Keratinocyte (primary cell): ENCODE measurements at places on chromosomes 3 and 15.

DNA sequence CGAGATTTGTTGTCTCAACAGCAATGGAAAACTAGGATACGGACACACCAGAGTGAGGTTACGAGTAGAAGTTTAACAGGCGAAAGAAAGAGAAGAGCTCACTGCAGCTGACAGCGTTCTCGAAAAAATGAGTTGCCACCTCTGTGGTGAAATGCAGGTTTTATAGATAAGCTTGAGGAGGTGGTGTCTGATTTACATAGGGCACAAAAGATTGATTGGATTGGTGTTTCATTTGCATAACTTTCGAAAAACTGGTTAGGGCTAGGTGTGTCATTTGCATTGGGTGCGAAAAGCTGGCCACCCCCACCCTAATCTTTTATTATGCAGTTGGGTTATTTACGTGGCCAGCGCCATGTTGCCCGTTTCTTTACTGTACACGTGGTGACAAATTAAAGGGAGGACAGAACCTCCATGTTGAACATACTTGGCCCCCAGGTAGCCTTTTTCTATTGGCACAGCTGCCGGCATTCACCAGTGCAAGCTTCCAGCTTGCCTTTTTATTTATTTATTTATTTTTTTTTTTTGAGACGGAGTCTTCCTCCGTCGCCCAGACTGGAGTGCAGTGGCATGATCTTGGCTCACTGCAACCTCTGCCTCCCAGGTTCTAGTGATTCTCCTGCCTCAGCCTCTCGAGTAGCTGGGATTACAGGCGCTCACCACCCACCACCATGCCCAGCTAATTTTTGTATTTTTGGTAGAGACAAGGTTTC lies 8.3 kb downstream of the IFT122 start:
- no peak for DNase-seq

DNA sequence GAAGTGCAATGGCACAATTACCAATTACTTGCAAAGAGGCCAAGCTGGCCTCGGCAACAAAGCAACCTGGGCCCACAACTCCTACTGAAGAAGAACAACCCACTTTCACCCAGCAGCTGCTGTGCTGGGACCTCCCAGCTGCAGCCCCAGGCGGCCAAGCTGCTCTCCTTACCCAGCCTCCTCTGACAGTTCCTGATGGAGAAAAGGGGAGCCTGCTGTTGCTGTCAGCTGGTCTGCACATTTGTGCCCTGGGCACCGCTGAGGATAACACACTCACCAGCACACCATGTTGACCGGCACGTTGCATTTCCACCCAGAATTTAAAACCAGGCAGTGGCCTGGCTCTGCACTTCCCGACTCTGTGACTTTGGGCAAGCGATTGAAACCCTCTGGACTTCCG lies 33.6 kb downstream of the SSUH2 start:
- no peak for DNase-seq

GRCh38 chr15:55799291-55800212 lies 56.6 kb upstream of the PRTG start:
- no peak for DNase-seq

DNA sequence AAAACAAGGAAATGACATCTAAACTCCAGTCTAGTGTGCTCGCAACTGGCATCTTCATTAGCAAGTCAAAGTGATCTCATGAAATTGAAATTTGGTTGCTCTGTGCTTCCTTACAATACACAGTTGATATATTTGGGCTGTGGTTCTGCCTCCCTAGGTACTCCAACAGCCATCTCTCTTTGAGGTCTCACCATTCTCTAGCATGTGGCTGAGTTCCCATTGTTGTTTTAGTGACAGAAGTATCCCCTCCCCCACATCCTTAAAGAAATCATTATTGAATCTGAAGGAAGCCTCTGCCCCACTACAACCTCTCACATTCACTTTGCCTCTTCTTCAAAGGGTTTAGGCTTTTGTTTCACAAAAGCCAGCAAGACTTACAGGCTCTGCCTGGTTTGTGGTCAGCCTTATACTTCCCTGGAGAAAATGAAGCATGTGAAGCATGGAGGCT lies 516.5 kb downstream of the NLGN1 start:
- DNase-seq = no peak

DNA sequence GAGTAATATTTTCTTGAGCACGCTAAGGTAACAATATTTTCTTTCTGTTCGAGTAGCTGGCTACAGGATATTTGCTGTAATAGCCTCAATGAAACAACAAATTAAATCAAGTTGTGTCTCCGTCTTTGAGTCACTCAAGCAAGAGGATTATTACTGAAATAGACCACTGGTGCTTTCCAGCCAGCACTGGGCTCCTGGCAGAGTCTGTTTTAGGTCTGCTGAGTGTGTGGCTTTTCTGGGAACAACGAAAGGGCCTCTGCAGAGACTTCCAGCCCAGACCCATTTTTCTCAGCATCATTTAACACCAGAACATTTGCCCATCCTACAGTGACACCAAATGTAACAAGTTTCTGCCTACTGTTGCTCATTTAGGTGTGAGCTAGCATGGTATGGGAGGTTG lies 652.9 kb downstream of the MAGI1 start:
- DNase-seq = no peak

- no peak for DNase-seq
Measured at GRCh38 chr15:69996321-69997160, 101.2 kb downstream of the TLE3 start.

DNA sequence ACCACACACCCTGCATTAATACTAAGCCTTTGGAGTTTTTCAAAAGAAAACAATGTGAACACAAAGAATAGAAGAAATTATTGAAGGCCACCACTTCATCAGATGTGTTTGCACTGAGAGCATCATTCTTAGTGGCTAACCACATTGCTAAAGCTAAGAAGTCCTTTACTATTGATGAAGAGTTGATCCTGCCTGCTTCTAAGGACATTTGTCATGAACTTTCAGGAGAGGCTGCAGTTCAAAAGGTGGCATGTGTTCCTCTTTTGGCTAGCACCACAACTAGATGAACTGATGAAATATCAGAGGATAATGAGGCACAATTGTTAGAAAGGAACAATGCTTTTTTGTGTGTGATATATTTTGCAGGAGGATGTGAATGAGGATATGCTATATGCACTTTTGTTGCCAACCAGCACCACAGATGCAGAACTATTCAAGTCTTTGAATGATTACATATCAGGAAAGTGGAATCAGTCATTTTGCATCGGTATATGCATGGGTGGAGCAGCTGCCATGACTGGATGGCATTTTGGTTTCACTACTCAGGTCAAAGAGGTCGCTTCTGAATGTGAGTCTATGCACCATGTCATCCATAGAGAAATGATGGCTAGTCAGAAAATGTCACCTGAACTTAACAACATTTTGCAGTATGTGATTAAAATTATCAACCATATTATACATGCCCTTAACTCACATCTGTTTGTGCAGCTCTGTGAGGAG lies 2.5 kb upstream of the EID1 start:
- DNase-seq = no peak

DNA sequence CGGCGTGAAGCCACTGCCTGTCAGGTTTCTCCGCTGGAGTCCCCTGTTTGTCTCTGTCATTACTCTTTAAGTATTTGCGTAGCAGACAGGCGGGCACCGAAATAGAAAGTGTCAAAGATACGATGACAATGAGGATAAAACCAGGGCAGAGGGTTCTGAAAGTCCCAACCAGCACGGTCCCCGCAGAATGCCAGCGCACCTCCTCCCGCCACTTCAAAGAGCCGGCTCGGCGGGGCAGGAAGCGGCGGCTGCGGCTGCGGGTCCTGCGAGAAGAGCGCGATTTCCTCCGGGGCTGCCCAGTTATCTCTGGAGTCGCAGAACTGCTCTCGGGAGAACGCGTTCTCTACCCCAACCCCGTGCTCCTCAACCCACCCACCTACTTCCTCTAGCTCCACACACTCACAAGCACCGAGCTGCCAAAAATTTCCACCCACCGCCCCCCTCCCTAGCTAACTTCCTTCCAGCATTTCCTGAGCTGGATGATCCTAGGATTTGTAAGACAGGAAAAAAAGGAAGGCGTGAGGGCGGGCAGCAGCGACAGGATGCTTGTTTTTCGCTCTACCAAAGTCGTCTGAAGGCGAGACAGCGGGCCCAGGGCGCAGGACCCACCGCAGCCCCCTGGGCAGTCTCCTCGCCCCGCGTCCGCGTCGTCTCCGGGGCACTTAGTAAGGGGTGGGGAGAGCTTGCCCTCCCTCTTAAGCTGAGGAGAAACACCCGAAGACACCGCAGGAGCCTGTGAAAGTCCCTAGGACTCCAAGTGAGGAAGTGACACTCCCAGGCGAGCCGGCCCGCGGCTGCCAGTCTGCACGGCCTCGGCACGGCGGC lies at the start of gene ARHGAP31:
Gene ARHGAP31 (plus strand): TSS at position 513 of the 825 bp plus-strand sequence. CDS start 522 bp downstream, outside the sequence.
- DNase-seq = no peak

DNA sequence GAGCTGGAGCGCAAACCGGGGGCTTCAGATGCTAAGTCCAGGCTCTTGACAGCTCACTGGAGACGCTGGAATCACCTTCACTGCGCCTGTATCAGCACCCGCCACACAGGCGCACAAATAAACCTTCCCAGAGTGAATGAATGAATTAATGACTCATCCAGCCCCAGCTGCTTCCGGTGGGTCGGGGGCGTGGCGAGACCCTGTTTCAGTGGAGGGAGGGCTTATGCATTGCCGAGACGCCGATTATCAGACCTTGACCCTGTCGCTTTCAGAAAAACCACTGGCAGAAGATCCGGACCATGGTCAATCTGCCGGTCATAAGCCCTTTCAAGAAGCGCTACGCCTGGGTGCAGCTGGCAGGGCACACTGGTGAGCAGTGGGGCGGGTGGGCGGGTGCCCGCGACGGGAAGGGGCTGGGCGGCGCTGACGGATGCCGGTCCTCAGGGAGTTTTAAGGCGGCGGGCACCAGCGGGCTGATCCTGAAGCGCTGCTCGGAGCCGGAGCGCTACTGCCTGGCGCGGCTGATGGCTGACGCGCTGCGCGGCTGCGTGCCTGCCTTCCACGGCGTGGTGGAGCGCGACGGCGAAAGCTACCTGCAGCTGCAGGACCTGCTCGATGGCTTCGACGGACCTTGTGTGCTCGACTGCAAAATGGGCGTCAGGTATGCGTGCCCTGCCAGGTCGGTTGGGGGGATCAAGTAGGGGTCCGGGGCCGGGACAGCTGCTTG lies 7.7 kb downstream of the ITPKA start:
- DNase-seq = no peak

GRCh38 chr15:51079226-51079625 lies 15.5 kb downstream of the TNFAIP8L3 start:
- no peak for DNase-seq

GRCh38 chr15:70742928-70743327 lies 20.4 kb downstream of the UACA start:
- no peak for DNase-seq

DNA sequence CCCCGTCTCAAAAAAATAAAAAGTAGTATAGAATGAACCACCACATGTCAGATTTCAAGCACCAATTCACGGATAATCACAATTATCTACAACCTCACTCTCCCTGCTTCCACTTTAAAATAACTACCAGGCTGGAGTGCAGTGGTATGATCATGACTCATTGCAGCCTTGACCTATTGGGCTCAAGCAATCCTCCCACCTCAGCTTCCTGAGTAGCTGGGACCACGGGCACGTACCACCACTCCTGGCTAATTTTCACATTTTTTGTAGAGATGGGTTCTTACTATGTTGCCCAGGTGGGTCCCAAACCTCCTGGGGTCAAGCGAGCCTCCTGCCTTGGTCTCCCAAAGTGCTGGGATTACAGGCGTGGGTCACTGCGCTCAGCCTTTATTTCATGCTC lies 38.1 kb upstream of the LDHAL6B start:
- no peak for DNase-seq

GRCh38 chr3:7421065-7421464 lies 560.1 kb downstream of the GRM7 start:
- no peak for DNase-seq

GRCh38 chr3:63857311-63857710 lies 6.3 kb downstream of the THOC7 start:
- no peak for DNase-seq

DNA sequence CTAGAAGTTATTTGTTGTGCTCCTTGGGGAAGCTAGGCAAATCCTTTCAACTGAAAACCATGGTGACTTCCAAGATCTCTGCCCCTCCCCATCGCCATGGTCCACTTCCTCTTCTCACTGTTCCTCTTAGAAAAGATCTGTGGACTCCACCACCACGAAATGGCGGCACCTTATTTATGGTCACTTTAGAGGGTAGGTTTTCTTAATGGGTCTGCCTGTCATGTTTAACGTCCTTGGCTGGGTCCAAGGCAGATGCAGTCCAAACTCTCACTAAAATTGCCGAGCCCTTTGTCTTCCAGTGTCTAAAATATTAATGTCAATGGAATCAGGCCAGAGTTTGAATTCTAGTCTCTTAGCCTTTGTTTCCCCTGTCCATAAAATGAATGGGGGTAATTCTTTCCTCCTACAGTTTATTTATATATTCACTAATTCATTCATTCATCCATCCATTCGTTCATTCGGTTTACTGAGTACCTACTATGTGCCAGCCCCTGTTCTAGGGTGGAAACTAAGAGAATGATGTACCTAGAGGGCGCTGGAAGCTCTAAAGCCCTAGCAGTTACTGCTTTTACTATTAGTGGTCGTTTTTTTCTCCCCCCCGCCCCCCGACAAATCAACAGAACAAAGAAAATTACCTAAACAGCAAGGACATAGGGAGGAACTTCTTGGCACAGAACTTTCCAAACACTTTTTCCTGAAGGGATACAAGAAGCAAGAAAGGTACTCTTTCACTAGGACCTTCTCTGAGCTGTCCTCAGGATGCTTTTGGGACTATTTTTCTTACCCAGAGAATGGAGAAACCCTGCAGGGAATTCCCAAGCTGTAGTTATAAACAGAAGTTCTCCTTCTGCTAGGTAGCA lies 657 bp downstream of the PATL2 start:
- DNase-seq = no peak

GRCh38 chr3:152591515-152591914 lies 243.4 kb upstream of the P2RY1 start:
- no peak for DNase-seq

DNA sequence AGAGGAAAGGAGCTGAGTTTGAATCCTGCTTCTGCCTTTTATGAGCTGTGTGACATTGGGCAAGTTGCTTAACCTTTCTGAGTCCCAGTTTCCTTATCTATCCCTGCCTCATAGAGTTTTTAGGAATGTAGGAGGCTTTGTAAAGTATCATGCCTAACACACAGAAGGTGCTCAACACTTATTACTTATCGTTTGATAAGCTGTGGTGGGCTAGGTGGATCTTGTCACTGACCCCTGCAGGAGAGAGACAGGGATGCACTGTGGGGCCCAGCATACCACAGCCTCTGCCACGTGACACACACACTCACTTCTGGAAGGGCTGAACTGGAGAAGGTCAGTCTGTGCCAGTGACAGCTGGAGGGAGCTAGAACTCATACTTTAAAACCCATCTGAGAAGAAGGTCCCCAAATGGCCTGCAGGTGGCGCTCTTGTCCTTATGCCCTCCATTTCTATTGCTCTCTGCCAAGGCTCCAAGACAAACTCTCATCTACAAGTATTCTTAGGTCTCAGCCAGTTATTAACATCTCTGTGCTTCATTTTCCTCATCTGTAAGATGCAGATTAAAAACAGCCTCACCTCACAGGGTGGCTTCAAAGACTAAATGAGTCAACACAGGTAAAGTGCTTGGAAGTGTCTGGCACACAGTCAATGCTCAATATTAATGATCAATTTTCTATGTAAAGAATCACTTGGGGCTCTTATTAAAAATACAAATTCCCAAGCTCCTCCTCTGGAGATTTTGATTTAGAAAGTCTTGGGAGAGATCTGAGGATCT lies 57.5 kb upstream of the HACD2 start:
- DNase-seq = peak; percentile 66

- no peak for DNase-seq
Measured at GRCh38 chr15:79977431-79978054, 6.5 kb upstream of the BCL2A1 start.

- no peak for DNase-seq
Measured at GRCh38 chr3:56189536-56189935, 278.7 kb downstream of the ERC2 start.
